G401 (cell line): ENCODE measurements at places on chromosomes 4 and X.

- DNase-seq, result no peak
Measured at GRCh38 chr4:101846550-101846949, 56.0 kb downstream of the BANK1 start.

- no peak for DNase-seq
Measured at GRCh38 chr4:40822420-40823166, 72.8 kb downstream of the NSUN7 start.

GRCh38 chr4:139917896-139918295 is 236.1 kb downstream of the MAML3 start:
- DNase-seq, result peak; percentile 78

DNA sequence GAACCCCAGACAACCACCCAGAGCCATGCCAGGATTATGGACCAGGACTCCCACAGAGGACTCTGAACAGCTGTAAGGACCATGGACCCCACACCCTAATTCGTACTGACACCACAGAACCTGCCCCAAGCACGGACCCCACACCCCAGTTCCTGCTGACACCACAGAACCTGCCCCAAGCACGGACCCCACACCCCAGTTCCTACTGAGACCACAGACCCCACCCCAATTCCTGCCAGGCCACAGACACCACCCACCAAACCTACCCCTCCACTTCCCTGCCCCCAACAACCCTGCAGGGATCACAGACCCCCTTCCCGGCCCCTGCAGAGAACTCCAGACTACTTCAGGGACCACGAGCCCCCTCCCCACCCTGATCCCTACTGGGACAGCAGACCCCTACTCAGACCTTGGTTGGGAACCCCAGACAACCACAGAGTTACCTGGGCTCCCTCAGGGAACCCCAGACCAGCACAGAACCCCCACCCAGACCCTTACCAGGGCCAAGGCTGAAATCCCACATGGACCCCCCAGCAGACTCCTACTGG is 1.4 kb upstream of the DHRSX start:
- DNase-seq, result no peak
